ENCODE measurements at places on chromosomes 7 and 10. TPM values are rescaled to one million over a fixed set of nuclear protein-coding genes. Genes with fewer than 3 reads are reported as not detected.

Gene GNAT3
- not detected for total RNA-seq

DNA sequence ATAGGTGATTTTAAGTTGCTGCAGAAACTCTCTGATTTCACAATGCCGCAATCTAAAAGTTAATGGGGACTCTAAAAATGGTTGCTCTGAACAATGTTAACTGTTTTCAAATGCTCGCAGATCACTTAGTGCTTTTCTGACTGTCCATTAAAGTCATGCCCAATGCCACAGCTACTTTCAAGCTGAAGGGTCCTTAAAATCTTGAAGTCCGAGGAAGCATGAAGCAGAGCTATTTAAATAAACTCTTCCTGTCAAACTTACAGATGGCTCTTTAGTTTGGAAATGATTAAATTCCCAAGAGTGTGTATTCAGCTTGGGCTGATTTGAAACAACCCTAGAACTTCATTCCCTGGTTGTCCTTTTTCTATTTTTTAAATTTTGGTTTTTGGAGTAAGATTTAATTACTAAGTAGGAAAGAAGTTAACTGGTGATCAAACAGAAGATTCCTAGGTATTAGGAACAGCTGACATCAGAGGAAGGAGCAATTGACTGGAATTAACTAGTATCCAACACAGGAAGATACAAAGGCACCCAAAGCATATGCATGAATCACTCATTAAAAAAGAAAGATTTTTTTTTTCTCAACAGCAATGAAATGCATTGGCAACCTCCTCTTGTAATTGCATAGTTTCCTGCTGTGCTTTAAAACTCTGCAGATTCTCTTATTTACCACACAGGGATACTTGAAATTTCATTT lies 105.1 kb downstream of the NRP1 start:
- no peak for DNase-seq

GRCh38 chr7:94394437-94395140 lies at the start of gene COL1A2:
Gene COL1A2 (plus strand): TSS chr7:94394895. CDS start chr7:94395032, 137 bp downstream.
- DNase-seq, result no peak

DNA sequence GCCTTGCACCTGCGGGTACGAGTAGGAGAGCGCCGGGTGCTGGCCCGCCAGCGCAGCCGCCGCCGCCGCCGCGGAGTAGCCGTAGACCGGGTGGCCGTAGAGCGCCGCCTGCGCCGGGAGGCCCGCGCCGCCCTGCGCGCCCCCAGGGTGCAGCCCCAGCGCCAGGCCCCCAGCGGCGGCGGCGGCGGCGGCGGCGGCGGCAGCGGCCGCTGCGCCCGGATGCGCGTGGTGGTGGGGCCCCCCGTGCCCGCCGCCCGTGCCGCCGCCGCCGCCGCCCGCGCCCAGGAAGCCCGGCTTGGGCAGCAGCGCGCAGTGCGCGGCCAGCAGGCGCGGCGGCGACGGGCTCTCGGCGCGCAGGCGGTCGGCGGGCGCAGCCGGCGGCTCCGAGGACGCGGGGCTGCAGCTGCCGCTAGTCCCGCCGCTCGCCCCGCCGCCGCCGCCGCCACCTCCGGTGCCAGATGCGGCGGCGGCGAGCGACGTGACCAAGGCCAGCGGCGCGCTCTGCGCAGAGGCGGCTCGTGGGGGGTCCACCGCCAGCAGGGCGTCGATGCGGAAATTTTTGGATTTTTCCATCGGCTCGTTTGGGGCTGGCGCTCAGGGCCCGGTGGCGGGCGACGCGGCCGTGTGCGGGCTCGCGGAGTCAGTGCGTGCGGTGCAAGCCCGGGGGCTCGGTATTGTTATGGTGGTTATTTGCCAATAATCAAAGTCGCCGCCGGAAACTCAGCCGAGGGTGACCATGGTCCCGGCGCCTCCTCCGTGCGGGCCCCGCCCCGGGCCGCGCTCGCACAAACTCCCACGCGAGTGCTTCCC lies 480 bp downstream of the MNX1 start:
- no peak for DNase-seq

GRCh38 chr10:62057359-62057758 lies 155.9 kb downstream of the ARID5B start:
- DNase-seq, result no peak

Gene PBLD
- total RNA-seq, result 1.4 TPM

Gene TAS2R4
- 0.49 TPM for total RNA-seq

Gene TCAF1
- 17.4 TPM for total RNA-seq

Gene CRCP
- 28.3 TPM for total RNA-seq

DNA sequence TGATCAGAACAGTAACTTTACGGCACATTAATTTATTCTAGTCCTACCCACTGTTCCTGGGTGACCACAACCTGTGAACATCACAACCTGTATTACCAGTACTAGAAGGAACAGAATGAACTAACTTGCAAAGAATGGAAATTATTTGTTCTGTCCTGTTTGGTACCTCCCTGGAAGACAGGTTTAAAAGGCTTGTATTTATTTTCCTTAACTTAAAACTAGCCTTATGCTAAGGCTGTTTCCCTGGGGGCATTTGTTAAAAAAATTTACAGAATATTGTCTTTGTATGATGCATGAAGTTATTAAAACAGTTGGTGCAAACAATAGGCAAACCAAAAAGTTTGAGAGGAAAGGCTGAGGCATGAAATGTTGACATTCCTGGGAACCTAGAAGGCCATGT lies 132.7 kb downstream of the DNAJC1 start:
- no peak for DNase-seq

DNA sequence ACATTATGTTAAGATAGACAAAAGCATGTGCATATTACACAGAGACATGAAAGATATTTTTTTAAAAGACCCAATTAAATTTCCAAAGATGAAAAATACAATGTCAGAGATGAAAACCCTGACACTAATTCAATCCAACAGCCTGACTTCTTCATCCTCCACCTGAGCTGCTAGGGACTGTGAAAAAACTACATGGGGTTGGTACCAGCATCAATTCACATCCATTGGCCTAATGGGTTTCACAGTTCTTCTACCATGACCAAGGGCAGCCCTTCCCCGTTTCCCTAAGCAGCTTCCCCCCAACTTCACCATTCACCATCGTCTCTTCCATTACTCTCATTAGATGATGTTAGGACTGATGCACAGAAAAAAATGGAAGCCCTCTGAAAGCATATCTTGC lies 37.4 kb upstream of the CDCA7L start:
- DNase-seq, result no peak

Gene RAMP3
- not detected for total RNA-seq

DNA sequence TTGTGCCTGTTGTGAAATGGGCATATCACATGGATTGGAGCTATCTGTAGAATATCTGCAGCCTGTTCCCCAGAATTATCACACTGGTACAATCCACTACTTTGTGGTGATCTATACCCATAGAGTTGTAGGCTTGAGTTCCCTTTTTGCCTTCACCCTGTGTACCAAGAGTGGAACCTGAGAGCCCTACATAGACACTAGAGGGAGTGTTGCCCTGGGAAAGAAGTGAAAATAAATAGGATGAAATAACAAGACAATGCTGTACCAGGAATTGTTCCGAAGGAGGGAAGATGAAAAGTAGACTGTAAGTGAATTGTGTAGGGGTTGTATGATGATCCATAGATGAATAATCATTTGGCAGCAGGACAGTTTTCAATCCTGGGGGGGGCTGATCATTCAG lies 9.0 kb downstream of the SORCS3 start:
- no peak for DNase-seq

DNA sequence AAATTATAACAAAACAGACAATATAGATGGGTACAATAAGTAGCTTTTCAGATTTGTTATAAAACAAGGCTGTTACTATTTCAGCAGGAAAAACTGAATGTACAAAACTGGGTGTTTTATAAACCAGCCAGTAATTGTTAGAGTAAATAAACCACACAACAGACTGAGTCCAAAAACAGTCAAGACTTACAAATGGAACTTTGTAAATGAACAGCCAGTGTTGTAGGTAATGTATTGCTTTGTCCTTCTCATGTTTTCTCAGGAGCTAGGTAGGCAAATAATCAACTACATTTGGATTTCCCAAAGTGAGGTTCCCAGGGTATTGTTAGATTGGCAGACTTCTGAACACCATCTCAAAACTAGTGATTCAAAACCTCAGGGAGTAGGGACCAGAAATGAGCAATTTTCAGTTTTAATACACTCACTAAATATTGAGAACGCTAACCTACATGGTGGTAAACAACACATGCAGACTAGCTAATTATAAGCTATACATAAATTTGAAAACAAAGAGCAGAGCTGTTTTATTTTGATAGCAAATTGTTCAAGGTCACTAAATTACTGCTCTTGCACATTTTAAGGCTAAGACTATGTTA lies 36.2 kb downstream of the HERPUD2 start:
- DNase-seq, result no peak

DNA sequence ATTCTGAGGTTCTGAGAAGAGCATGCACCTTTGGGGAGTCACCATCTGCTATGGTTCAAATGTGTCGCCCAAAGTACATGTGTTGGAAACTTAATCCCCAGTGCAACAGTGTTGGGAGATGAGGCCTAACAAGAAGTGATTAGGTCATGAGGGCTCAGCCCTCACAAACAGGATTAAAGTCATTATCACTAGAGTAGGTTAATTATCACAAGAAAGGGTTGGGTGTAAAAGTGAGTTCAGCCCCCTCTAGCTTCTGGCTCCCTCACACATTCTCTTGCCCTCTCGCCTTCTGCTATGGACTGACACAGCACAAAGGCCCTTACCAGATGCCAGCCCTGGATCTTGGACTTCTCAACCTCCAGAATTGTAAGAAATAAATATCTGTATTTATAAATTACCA lies 100.3 kb upstream of the C10orf90 start:
- no peak for DNase-seq

Measured in activated CD8-positive, alpha-beta memory T cell treated with anti-CD3 and anti-CD28 coated beads, Interleukin-2, amount 10 ng/mL, durations not matched to agents 7 days and 5 days (primary cell).